Activated T-cell treated with anti-CD3 and anti-CD28 coated beads, Interleukin-2, amount 50 U/mL, for 4 hours (primary cell): ENCODE measurements at places on chromosomes 4 and X.

DNA sequence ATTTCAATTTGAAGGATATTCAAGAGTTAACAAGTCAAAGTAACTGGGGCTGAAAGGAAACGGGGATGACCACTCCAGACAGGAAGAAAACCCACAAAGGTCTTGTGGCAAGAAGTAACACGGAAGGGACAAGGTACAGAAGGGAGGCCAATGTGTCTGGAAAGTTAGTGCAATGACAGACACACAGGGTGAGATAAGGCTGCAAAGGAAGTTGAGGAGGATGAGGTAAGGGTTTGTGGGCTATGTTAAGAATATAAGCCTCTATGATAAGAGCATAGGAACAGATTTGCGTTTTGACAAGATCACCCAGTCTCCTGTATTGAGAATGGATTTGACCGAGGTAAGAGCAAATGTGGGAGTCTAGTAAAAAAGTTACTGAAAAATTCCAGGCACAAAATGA is 21.9 kb upstream of the EMCN start:
- DNase-seq = no peak

DNA sequence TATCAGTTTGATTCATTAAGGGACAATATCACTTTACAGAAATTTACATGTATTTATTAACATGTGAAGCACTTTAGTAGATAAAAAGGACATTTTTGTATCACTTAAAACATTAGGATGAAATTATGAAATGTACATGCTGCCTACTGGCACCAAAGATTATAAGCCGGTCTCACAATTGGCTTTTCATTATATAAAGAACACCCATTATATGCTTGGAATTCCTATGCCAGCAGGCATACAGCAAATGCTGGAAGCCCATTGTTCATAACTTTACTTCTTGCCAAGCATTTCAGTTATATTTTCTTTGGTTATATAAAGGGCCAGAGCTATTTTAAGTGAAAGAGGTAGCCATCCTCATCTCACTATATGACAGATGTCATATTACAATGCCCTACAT is 145.9 kb downstream of the DMD start:
- no peak for DNase-seq

DNA sequence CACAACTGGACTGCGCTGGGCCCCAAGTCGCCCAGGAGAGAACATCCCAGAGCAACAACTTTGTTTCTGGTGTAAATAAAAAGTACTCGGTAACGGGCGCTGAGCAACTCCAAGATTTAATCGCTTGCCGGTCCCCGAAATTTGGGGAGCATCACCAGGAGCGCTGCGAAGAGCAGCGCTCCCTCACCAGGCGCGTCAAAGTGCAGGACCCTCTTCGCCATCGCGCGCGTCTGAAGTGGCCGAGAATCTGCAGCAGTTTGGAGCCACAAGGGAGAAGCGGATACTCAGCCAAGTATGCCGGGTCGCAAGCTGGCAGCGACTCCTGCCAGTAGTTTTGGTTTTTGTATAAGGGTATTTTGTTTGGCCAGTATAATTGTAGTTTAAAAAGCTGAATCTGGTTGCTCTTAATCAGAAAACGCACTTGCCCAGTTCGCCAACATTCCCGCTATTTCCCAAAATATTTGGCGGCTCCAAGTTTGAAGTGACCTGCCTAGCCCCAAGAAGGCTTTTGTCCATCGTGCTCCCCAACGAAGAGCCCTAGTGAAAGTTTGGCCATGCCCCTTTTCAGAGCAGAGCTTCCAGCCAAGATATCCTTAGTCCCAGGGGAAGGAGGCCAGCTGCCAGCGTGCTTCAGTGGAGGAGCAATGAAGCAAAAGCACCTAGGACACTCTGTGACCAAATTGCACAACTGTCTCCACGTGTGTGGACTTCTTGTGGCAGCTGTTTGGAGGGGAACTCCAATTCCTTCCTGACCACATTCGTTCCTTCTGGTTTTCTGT is 557 bp upstream of the KDR start:
- DNase-seq = no peak

DNA sequence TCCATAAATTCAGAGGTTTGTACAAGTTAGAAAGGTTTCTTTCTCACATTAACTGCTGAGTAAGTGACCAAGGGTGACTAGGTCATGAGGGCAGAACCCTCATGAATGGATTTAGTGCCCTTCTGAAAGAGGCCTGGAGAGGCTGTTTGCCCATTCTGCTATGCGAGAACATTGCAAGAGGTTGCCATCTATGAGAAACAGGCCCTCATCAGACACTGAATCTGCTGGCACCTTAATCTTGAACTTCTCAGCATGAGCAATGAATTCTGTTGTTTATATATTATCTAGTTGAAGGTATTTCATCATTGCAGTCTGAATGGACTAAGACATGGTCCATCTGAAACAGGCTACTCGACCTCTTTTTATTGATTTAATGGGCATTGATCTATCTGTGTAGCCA is 96.2 kb upstream of the GPRIN3 start:
- no peak for DNase-seq

- no peak for DNase-seq
Observed at GRCh38 chr4:62940229-62940628, 1469.0 kb downstream of the TECRL start.

DNA sequence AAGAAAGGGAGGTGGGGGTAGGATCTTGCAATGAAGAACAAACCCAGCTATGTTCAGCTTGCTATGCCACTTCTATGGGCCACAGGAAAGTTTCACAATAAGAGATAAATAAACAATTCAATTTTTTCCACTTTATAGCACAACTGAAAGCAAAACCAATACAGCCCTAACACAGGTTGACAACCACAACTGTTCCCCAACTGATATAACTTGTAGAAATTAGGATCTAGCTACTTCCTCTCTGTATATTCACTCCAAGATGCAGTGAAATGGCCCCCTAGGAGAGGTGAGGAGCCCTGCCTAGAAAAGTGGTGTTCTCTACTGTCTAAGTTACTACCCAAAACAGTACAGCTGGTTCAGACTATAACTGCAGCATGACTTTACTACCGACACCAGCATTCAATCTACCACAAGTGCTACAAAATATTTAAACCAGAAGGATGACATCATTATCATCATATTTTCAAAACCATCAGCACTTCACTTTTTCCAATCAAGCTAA is 77.0 kb downstream of the FBXW7 start:
- no peak for DNase-seq
